ENCODE measurements at places on chromosomes 1 and 21. TPM values are rescaled to one million over a fixed set of nuclear protein-coding genes. Genes with fewer than 3 reads are reported as not detected.

DNA sequence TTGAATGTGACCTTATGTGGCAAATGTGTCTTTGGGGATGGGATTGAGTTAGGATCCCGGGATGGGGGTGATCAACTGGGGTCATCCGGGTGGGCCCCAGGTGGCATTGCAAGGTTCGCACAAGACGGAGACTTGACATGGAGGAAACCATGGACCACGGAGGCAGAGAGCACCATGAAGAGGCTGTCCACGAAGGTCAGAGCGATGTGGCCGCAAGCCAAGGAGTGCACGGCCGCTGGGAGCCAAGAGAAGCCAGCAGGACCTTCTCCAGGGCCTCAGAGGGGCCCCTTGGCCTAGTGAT is 22.3 kb upstream of the COL18A1 start:
- no peak for DNase-seq

DNA sequence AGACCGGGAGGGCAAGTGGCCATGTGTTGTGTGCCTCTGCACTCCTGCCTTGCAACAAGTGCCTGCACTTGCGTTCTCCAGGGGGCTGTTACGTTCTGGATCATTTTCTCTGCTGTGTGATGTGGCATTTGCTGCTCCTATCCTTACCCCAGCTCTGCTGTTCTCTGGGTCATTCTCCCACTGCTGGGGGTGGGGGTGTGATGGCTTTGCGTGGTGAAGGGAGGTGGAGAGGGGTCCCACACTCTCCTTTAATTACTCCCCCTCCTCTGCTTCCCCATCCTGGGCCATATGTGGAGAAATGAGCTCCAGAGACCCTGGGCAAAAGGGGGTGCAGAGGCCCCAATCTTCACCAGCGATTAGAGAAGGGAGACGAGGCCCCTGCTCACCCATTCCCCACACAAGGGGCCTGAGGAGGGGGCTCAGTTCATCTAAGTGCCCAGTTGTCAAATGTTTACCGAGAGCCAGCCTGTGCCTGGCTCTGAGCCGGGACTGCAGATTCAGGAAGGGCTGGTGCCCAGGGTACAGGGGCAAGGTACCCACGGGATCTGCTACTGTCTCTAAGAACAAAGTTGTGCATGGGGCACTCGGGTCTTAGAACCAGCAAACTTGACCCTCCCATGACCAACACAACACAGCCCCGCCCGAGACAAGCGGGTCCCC is 355.4 kb downstream of the PTPRU start:
- no peak for DNase-seq

- DNase-seq, result no peak
Observed at GRCh38 chr1:13871413-13871812, 171.4 kb downstream of the PRDM2 start.

DNA sequence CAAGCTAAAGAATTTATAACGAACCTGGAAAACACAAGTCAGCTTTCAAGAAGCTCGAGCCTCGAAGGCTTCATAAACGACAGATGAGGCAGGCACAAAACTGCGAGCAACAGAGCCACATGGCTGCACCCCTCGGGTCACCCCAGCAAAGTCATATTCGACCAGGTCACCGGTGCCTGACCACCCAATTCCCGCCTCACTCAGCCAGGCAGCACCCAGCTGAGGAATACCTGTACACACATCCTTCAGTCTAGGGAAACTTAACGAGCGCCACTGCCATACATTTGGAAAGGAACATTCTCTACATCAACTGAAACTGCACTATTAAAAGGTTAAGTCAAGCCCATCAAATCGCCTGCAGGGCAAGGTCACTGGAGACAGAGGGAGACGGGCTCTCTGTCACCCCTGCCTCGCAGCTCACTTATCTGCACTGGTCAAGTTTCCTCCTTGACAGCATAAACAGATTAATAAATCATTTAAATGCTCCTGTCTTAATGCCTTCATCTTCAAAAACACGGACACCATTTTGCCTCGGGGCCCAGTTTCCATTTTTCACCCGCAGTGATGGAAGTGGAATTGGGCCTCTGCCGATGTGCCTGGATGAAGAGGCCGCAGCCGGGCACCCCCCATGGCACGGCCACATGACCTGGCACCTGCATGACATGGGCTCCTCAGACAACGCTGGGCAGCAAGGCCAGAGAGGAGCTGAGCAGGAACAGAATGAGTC is 20.6 kb downstream of the NPHP4 start:
- no peak for DNase-seq

DNA sequence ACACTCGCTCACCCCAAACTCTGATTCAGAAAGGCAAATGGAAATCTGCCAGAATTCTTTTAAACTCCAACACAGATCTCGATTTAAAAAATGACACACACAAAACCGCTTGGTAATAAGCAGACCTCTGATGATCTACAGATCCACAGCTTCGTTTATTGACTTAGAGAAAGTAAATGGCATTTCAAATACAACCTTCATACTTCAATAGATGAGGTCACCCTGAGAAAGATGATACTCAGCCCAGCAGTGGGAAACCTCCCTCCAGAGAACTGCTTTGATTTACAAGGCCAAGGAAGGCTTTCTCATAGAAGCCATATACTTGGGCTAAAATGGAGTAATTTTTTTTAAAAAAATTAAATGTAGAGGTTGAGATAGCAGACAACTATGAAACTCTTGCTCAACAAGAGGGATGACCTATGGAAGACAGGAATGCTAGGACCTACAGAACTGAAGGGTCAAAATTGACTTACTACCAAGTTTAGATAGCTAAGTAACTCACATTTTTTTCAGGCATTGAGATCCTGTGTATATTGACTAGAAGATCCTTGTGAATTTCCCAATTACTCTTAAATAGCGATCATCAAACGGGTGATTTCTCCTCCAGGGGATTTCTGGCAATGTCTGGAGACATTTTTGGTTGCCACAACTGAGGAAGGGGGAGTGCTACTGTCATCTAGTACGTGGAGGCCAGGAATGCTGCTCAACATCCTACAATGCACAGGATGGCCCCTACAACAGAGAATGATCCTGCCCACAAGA is 143.9 kb downstream of the CLIC6 start:
- no peak for DNase-seq

- no peak for DNase-seq
Observed at GRCh38 chr1:50378770-50379169, 44.5 kb downstream of the DMRTA2 start.

DNA sequence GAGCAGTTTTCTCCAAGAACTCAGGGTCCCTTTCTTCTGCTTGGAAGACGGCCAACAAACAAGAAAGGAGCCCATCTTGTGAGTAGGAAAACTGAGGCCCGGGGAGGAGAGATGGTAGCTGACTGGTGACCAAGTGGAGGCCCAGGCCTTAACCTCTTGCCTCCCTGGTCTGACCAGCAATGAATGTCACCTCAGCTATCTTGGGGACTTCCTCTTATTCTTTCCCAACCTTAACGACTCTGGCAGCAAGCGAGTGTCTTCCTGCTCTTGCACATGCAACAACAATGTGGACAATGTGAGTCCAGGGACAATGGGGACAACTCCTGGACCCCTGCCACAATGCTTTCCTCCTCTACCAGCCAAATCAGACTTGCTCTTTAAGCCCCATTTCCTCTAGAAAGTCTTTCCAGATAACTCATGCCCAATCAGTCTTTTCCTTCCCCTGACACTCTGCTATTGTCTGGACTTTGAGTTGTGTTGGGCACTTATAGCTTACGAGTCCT is 12.6 kb downstream of the HSPG2 start:
- DNase-seq, result no peak

GRCh38 chr1:208167261-208167869 is 76.8 kb downstream of the PLXNA2 start:
- DNase-seq, result no peak

- DNase-seq, result no peak
Observed at GRCh38 chr1:10838541-10838940, 42.1 kb upstream of the CASZ1 start.

DNA sequence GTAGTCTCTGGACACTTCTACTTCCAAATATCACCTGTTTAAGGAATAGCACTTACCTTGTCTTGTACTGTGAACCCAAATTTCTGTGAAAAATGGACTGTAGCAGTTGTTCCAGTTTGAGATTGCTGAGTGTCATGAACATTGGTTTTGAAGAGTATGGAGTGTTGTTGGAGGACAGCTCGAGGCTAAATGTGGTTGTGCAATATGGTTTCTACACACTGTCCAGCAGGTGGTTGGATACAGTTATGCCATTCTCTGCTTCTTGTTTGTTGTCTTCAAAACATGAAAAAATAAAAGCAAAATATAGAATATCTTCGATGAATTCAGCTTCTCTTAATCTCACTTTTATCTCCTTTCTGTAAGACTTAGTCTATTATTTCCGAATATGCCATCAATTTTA is 67.1 kb downstream of the DDR2 start:
- DNase-seq, result no peak

DNA sequence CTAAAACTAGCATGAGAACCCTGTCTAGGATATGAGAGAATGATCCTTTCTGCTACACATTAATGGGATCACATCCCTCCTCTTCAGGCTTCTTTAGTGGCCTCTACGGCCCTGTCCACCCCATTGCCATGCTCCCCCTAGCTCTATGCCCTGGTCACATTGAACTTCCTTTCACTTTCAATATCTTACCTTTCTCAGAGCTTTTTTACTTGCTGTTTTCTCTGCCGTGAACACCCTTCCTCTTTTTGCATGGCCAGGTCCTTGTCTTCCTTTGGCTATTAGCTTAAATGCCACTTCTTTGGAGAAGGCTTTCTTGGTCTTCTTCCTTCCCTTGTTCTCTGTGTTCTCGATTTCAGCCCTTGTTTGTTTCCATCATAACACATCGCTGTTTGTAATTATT is 97.4 kb downstream of the GIPC2 start:
- no peak for DNase-seq

- no peak for DNase-seq
Observed at GRCh38 chr1:17287130-17287776, 20.7 kb upstream of the PADI4 start.

GRCh38 chr1:61081686-61082310 is 563 bp upstream of the NFIA start:
- peak; percentile 31 for DNase-seq

- DNase-seq, result no peak
Observed at GRCh38 chr1:81420760-81421159, 380.0 kb upstream of the ADGRL2 start.

- DNase-seq, result no peak
Observed at GRCh38 chr1:232684371-232685105, 54.6 kb upstream of the SIPA1L2 start.

- no peak for DNase-seq
Observed at GRCh38 chr1:59763418-59763817, 51.3 kb upstream of the HOOK1 start.

CYYR1 gene
- not detected for total RNA-seq

NBPF12 gene
- 26.4 TPM for total RNA-seq

PRKCZ gene
- total RNA-seq, result 19.0 TPM

ACTL8 gene
- not detected for total RNA-seq

AVPR1B gene
- total RNA-seq, result not detected

S100A1 gene
- not detected for total RNA-seq

RNASEL gene
- total RNA-seq, result 3.7 TPM

KRTAP10-5 gene
- total RNA-seq, result not detected

TGFBR3 gene
- total RNA-seq, result 36.6 TPM

Measured in CD4-positive, alpha-beta T cell (primary cell).